ENCODE measurements at places on chromosomes 5 and 9.

DNA sequence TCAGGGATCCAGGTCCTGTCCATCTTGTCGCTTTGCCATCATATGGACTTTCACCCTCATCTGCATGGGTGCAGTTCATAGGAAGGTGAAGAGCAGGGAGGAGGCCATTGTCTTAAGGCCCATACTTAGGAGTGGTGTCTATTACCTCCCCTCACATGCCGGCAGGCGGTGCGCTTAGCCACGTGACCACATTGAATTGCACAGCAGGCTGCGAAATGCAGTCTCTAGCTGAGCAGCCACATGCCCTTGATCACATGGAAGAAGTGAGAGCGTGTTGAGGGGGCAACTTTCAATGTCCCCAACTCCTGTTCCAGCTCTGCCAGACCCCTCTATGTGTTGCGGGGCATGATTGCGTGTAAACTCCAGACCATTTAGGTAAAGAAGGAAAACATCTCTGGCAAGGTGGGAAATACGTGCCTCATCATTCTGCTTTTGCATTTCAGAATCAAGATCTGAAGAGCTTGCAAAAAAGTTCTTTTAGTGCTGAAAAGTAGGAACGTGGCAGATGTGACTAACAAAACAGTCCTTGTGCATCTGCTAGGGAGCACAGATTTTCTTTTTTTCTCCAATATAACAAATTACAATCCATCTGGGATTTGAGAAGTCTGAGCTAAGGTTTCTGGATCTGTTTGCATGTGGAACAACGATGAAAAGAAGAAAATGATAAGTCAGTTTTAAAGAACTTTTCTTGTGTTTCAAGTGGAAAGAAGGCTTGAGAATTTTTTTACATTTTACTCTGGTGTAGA is 34.4 kb downstream of the ROPN1L start:
- no peak for DNase-seq

DNA sequence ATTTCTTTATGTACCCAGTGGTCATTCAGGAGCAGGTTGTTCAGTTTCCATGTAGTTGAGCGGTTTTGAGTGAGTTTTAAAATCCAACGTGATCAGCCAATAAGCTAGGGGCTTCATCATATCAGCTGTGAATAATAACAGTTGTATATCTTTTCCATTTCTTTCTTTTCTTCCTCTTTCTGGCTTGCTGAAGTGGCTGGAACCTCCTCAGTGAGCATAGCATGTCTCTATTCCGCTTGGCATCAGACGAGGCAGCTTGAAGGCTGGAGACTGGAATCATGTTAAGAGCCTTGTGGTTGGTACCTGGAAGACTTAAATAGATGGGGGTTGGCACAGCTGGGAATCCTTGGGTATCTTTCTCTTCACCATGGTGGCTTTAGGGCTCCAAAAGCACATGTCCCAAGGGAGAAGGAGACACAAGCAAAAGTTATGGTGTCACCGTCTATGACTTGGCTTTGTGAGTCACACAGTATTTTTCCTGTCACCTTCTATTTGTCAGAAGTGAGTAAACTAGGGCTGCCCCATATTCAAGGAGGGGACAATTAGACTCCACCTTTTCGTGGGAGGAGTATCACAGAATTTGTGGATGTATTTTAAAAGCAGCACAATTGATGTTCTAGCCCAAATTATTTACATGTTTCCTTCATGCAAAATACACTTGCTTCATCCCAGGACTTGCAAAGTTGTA is 38.0 kb upstream of the RETREG1 start:
- DNase-seq: no peak

- DNase-seq: no peak
Measured at GRCh38 chr5:65481171-65481581, 544 bp downstream of the ADAMTS6 start.

- no peak for DNase-seq
Measured at GRCh38 chr9:37182718-37183117, 62.3 kb downstream of the ZCCHC7 start.

GRCh38 chr5:82308416-82308815 is 30.3 kb upstream of the RPS23 start:
- no peak for DNase-seq

DNA sequence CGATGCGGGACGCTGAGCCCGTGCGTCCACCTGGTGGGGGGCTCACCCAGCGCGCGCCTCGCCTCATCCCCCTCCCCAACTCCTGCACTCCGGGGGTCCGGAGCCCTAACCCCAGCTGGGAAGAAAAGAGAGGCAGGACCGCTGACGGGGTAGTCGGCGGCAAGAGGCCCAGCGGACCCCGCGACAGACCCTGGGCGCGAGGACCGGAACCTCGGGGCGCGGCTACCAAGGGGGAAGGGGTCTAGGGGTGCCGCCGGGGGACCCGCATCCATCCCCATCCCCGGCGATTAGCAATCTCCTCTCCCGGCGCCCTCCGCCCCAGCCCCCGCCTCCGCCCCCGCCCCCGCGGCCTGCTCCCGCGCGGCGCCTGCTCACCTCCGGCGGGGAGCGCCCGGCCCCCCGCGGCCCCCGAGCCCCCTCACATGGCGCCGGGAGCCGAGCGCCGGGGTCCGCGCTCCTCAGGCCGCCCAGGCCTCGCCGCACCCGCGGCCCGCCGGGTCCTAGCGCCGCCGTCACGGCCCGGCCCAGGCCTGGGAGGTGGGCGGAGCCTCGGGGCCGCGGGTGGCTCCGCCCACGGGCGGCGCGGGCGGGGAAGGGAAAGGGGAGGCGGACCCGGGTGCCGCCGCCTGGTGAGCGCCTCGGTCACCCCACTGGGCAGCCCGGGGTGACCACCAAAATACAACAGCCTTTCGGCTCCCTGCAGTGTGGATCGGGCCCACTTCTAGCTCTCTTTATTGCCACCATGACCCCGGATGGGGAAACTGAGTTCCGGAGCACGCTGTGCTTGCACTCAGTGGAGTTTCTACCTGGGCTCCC is at the start of gene ST6GALNAC6:
Gene ST6GALNAC6 (minus strand): TSS at position 476 of the 816 bp plus-strand sequence. CDS start 1,622 bp downstream, outside the sequence.
- DNase-seq: peak; percentile 93

DNA sequence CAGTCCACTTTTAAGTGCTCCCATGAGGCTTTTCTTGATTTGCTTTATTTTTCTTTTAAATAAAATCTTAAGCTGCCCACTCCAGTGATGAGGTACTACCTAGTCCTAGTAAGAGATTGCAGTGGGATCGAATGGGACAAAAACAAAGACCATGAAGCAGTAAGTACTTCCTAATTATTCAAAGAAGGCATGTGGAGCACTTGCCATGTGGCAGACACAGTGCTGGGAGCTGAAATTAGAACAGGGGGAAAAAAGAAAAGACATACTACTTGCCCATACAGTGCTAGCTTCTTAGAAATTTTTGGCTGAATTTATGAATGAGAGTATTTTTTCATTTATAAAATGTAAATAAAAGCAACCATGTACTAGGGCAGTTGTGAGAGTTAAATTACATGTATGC is 239.9 kb upstream of the TNC start:
- no peak for DNase-seq

GRCh38 chr5:123813264-123813663 is 301.3 kb downstream of the CSNK1G3 start:
- DNase-seq: no peak

GRCh38 chr5:8729437-8729836 is 816.4 kb downstream of the SEMA5A start:
- no peak for DNase-seq

DNA sequence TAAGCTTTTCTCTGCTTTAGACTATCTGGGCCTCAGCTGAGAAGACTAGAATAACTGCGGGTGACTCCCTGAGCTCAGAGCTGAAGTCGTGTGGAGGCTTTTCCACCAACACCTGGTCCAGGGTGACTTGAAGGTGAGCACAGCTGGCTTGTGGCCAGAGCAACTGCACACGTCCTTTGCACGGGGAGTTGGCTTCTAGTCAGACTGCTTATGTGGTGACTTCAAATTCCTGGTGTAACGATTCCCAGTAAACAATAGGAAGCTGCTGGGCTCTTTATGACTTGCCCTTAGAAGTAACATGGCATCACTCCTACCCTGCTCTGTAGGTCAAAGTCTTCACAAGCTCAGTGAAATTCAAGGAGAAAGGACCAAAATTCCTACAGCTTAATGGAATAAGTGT is 800.6 kb upstream of the CDH6 start:
- no peak for DNase-seq

GRCh38 chr5:175870820-175871447 is 444 bp upstream of the CPLX2 start:
- no peak for DNase-seq

DNA sequence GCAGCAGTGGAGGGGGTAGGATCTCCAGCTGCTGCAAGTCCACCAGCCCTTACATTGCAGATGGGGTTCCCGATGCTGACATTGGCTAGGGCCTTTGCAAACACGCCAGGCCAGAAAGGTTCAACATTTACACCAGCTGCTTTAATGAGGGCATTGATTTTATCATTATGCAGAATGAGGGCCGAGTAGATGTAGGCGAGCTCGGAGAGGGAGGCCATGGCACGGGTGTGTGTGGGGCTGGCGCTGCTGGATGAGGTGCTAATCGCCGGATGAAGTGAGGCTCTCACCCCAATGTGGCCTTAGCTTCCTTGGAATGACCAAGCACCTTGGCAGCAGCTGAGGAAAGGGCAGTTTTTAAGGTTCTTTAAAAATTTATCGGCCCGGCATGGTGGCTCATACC is 27.4 kb downstream of the PHAX start:
- DNase-seq: no peak

DNA sequence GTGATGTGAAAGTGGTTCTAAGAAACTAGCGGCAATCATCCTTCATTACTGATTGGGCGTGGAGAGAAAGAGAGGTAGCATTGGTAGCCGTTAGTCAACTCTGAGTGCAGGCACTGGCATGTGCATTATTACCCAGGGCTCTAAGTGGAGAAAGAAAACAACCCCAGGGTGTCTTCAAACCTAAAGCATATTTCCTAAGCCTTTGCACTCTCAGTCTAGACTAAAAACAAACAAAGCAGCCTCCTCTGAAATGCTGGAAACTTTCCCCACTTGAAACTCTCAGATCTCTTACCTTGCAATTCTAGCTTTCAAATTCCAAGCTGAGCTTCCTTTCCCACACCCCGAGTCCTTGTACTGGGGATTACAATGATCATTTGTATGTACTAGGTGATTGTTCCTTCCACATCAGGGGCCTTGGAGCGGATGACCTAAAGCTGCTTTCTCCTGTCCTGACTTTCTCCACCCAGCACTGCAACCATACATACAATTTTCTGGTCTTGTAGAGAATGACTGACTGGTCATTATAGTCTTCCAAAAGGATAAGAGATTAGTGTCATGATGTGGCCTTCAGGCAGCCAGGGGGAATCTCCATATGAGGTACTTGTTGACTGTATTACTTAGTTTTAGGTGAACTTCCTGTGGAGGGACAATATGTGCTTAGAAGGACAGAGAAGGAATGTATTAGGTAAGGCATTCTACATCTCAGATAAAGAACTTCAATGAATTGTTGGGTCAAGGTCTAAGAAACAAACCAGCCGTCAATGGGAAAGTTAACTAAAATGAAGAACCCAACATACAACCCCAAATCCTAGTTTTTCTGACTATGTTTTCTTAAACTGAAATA is 98.3 kb upstream of the CDKN2B start:
- DNase-seq: no peak

DNA sequence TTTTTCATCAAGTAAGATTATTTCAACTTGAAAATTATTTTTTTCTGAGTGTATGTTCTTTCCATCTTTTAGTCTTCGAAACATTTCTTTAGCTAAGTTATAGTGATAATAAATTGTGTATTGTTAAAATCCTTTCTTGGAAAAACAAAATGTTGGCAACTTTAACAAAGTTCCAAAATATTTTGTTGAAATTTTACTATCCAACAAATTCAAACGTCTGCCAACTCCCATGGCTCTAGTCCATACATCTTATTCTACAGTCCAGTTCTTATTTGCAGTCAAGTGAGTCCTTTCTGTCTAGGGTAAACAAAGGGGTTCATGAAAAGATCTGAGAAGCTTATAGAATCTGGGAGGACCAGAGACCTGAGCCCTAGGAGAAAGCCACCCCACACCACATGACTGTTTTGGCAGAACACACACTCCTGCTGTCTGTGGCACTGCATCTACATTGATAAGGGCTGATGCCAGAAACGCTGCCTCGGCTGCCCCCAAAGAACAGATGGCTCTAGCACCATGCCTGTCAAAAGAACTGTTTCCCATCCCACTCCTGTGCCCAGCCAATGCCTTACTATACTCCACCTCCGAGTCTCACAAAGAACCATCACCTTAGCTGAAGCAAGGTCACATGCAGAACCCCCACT is 47.5 kb downstream of the FEM1C start:
- no peak for DNase-seq

DNA sequence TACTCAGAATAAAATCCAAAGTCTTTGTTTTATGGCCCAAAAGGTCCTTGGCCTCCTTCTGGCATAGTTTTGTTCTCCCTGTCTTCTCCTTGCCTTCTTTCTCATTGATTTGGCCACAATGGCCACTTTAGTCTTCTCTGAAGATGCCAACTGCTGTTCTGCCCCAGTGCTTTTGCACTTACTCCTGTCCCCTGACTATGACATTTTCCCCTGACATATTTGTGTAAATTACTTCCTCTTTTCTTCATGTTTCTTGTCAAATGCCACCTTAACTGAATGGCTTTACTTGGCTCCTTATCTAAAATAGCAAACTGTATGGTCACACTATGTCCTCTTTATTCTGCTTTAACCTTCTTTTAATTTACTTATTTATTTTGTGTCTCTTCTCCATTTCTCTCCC is 484.7 kb upstream of the ARRDC3 start:
- DNase-seq: no peak

DNA sequence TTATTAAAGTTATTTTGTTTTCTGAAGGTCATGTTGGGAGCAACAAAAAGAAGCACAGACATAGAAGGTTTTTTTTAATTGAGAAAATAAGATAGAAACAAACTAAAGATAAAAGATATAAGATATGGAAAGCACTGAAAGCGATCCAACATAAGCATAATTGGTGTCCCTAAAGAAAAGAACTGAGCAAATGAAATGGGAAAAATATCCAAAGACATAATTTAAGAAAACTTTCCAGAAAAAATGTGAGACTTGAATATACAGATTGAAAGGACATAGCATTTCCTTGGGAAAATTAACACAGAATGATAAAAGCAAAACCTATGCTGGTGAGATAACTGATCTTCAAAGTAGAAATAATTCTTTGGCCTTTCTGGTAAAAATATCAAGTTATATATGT is 289.3 kb downstream of the KIAA0825 start:
- DNase-seq: no peak

- DNase-seq: no peak
Measured at GRCh38 chr9:110958847-110959246, 79.4 kb downstream of the LPAR1 start.

- no peak for DNase-seq
Measured at GRCh38 chr5:67291066-67291465, 94.5 kb upstream of the CD180 start.

DNA sequence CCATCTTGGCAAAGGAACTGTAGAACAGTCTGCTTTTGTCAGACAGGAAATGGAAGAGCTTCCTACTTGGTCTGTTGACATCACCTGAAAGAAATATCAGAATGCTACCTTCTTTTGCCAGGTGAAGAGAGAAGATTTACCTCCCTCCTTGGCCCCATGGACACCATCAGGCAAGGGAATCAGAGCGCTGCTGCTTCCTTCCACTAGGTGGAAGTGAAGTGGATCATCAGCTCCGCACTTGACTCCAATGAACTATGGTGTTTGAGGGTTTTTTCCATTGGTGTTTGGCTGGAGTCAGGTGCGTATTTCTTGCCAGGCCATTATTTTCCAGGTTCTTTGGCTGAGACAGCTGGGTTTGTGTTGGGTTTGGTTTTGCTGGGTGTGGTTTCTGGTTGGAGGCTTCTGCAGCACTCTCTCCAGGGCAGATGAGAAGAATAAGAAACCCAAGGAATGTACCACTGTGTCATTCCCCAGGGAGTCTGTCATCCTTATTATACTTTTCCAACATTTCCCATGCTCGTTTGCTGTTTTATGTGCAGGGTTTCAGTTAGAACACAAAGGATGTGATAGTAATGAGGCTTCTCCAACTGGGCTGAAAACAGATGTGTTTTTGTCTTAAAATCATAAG is 12.4 kb downstream of the SPATA31E1 start:
- DNase-seq: no peak

All from AG08396 (cell line).